ENCODE measurements at places on chromosomes 5 and 9.

GRCh38 chr9:135551031-135551430 is 5.1 kb downstream of the OBP2A start:
- DNase-seq = no peak

DNA sequence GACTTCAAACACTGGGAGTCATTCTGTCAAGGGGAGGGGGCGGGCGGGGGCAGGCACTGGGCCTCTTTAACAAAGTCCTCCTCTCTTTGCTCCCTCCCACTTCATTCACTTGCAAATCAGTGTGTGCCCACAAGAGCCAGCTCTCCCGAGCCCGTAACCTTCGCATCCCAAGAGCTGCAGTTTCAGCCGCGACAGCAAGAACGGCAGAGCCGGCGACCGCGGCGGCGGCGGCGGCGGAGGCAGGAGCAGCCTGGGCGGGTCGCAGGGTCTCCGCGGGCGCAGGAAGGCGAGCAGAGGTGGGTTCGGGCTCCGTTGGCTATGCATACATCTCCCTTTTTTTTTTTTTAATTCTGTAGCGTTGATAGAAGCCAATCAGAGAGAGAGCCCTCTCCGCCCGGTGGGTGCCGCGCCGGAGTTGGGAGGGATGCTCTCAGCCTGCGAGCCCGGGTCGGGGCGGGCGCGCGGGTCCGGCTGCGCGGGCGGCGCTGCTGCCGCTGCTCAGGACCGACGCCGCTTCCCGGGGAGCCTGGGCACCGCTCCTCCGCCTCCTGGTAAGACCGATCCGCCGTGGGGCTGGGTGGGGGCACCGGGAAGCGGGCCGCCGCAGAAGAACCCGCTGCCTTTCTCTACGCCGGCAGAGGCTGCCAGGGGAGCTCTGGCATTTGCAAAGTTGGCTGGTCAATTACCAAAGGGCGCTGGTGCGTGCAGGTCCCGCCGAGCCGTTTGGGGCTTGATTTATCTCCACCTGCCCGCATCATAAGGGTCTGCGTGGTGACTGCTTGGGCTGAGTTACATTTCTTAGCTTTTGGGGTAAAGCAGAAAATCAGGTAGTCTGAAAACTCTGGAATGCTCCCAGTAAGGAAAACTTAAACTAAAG is at the start of gene CDH6:
TSS of gene CDH6 (plus strand) at position 96 of the 877 bp plus-strand sequence. CDS start 73,788 bp downstream, outside the sequence.
- DNase-seq = peak; percentile 30

- DNase-seq = no peak
These were observed 73.1 kb downstream of the HSPA4 start for GRCh38 chr5:133124891-133125290.

DNA sequence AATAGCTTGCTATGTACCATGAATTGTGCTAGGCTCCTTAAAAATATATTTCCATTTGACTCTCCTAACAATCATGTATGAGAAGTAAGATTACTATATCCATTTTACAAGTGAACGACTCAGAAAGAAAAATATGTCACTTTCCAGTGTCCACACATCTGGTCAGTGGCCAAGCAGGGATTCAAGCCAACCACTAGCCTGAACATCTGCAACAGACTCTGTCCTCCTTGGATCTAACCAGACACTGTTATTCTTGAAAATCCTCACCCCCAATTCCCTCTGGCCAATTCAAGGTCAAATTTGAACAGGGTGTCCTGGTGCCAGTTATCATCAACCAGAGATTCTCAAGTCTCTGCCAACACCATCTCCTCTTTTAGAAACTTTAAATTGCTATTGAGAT is 344.1 kb upstream of the WWC1 start:
- no peak for DNase-seq

GRCh38 chr5:178232124-178232919 is at the start of gene PHYKPL:
TSS of gene PHYKPL (minus strand) at chr5:178232802. CDS start at chr5:178232550, 252 bp downstream.
- peak; percentile 74 for DNase-seq

GRCh38 chr5:174272671-174273070 is 227.2 kb downstream of the NSG2 start:
- no peak for DNase-seq

GRCh38 chr5:148145916-148146315 is 22.4 kb upstream of the SPINK14 start:
- DNase-seq = peak; percentile 0

DNA sequence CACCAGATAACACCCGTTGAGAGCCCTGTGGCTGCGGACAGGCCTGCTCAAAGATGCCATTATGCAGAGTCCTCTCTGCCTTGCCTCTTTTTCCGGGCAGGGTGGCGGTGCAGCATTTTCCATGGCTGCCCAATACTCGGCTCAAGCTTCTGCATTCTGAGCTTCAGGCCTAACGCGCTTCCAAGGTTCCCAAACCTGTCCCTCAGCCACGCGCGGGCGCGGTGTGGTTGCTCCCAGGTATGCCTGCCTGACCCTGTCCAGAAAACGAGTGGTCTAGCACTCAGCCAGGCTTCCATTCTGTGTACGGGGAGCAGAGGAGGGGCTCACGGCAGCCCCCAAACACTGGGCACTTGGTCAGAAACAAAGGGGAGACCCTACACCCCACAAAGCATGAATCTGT is 27.9 kb upstream of the CNOT6 start:
- no peak for DNase-seq

DNA sequence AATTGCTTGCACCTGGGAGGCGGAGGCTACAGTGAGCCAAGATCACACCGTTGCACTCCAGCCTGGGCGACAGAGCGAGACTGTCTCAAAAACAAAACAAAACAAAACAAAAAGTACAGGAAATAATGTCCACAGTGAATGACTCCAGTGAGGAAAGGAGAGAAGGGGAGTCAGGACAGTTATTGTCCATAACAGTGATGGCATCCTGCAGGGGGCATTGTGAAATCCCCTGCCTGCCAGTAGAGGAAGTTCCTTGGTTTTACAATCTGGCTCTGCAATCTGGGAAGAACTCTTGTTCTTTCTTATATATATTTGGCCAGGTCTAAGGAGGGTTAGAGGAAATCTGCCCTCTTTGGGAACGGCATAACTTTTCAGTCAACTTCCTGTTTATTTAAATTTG is 8.2 kb downstream of the SH3GL2 start:
- no peak for DNase-seq

GRCh38 chr5:57724836-57725235 is 242.2 kb upstream of the ACTBL2 start:
- peak; percentile 83 for DNase-seq

- DNase-seq = no peak
These were observed 7.6 kb upstream of the INPP5E start for GRCh38 chr9:136447173-136447778.

DNA sequence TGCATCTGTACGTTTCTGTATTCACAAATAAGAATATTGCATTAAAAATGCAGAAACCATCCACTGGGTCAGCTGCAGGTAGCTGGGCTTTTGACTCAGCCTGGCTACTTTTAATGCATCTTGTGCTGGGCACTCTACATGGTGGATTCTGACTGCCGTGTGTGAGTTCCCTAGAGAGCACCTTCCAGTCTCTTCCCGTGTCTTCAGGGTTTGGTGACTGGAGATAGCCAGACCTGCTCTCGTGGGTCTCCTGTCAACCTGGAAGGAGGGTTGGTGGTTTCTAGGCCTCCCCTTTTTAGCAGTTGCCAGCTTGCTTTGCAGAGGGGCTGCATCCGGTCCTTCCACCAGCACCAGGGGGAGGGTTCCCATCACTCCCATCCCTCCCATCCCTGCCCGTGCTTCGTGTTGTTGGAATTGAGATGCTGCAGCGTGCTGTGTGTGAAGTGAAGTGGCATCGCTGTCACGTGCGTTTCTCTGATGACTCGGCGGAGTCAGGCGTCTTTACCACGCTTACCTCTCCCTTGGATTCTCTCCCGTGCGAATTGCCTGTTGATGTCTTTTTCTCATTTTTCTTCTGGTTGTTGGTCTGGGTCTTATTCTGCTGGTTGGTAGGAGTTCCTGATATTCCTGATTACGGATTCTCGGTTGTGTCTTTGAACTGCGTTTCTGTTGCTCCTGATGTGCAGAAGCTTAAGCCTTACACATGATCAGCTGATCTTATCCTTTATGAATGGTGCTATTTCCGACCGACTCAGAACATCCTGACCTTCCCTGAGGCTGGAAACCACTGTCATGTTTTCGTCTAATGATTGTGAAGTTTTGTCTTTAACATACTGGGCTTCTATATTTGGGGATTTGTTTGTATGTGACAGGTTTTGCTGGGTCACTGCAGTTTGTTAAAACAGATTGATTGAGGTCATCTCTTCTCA is 16.9 kb downstream of the FBXW5 start:
- no peak for DNase-seq

- DNase-seq = no peak
These were observed 42.2 kb upstream of the FBXW11 start for GRCh38 chr5:172048539-172049101.

DNA sequence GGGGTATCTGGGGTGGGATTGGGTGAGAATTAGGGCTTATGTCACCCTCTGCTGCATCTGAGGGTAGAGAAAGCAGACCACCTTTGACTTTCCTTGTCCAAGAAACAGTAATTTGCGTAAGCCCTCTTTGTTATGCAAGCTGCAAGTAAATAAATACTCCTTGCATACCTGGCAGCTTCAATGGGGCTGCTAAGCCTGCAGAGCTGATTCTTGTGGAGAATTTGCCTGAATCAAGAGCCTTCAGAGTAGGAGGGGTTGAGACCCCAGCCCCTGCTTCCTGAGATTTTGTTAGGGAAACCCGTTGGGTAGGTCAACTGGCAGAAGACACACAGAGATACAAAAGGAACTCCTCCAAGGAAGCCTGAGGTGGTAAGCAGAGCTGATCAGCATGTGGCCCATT is 515.1 kb downstream of the DMAC1 start:
- DNase-seq = no peak

DNA sequence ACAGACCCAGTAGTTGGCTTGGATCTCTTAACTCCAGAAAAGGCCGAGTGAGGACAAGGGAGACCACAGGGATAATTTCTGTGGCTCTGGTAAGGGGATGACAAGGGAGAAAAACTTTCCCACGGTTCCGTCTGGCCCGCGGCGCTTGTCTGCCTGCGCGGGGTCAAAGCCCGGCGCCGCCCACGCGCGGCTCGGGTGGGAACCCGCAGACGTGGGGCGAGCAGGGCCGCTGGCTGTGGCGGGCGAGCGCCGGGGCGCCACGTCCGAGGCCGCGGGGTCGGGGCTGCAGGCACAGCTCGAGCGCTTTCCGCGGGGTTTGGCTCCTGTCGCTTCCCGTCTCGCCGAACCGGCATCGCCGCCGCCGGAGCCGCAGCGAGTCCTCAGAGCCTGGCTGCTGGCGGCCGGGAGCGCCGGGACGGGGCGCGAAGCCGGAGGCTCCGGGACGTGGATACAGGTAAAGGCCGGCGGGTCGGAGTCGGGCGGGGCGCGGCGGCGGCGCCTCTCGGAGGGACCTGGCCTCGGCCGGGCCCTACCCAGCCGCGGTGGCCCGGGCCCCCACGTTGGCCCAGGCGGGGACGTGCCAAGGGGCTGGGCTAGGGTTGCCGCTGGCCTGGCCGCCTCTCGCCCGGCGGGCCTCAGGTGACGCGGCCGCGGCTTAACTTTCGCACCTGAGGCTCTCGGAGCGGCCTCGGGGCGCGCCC is at the start of gene RNF180:
TSS of gene RNF180 (plus strand) at position 344 of the 701 bp plus-strand sequence. CDS start 34,965 bp downstream, outside the sequence.
- peak; percentile 43 for DNase-seq

- no peak for DNase-seq
These were observed 141.1 kb upstream of the C9orf72 start for GRCh38 chr9:27714388-27714787.

GRCh38 chr5:113950186-113950585 is 411.7 kb upstream of the KCNN2 start:
- DNase-seq = no peak

DNA sequence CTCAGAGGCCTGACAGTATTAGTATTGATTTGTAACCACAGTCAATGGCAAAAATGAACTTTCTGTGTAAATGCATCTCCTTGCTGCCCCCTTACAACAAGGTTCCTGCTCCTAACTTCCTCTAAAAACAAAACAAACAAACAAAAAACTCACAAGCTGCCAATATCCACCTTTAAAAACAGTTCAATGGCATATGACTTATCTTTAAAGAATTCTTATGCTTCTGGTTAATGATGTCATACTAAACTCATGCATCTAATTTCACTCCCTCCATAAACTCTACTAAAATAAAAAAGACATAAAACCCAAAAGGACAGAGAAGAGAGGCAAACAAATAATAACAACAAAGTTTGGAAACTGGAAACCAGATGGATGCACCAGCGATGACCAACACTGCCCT is 9.0 kb upstream of the OR1N1 start:
- no peak for DNase-seq

GRCh38 chr5:41638685-41639084 is 128.3 kb upstream of the PLCXD3 start:
- DNase-seq = no peak

- DNase-seq = peak; percentile 75
These were observed 24.3 kb upstream of the ENHO start for GRCh38 chr9:34546834-34547827.

DNA sequence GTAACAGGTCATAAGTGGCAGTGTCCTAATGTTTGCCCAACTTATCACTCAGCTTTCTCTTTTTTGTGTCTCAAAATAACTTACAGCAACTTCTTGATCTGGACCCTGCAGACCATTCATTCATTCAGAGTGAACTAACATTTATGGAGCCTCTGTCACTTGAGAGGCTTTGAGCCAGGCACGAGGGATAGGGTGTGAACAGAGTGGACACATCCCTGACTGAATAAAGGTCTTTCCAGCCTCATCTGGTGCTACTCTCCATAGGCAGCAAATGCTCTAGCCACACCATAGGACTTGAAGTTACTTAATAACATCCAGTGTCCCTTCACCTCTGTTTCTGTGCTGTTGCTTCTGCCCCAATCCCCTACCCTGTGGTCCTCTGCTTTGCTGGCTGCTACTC is 212.1 kb upstream of the FBN2 start:
- DNase-seq = no peak

- no peak for DNase-seq
These were observed 639 bp downstream of the PCDH1 start for GRCh38 chr5:141877356-141878185.
